Cerebellar nuclear complex (tissue), 1 donor: ENCODE measurements at places on chromosomes 5 and 9.

GRCh38 chr5:127588368-127588767, 60.5 kb upstream of the CTXN3 start:
- no peak for DNase-seq

- DNase-seq = no peak
Measured at GRCh38 chr9:89777544-89777943, 172.7 kb downstream of the GADD45G start.

GRCh38 chr5:157080286-157080685, 21.4 kb upstream of the HAVCR1 start:
- DNase-seq = no peak

DNA sequence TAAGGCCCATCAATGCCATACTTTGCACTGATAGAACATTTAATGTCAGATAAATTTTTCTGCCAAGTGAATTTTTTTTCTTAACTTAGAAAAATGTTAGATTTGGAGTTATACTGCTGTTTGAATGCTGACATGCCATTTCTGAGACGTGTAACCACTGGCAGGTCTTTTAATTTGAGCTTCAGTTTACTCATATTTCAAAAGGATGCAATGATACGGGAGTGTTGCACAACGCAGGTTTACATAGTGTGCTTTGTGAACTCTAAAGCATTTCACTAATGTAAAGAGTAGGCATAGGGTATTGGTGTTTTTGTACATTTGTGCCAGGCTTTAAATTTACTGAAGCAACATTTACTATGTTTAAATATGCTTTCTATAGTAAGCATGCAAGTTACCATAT, 4.2 kb downstream of the ZBTB43 start:
- no peak for DNase-seq

GRCh38 chr5:150167908-150168307, 1.3 kb downstream of the CDX1 start:
- no peak for DNase-seq

GRCh38 chr5:19616701-19617215, 371.2 kb downstream of the CDH18 start:
- DNase-seq = no peak

- no peak for DNase-seq
Measured at GRCh38 chr9:98763986-98764745, 32.2 kb downstream of the ANKS6 start.

GRCh38 chr5:56176155-56176798, 56.9 kb downstream of the ANKRD55 start:
- DNase-seq = no peak

DNA sequence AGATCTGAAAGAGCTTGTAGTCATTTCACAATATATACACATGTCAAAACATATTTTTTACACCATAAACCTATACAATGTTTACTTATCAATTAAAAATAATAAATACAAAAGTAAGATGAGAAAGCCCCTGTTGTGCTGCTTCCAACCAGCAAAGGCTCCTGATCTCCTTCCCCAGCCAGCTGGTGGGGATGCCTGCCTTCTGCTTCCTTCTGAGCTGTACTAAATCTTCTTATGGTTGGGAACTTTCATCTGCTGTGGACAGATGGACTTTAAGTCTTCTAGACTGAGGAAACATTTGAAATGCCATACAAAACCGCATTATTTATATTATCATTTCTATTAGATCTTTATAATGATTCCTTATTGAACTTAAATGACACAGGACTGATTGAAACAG, 745.3 kb upstream of the CHD1 start:
- no peak for DNase-seq

DNA sequence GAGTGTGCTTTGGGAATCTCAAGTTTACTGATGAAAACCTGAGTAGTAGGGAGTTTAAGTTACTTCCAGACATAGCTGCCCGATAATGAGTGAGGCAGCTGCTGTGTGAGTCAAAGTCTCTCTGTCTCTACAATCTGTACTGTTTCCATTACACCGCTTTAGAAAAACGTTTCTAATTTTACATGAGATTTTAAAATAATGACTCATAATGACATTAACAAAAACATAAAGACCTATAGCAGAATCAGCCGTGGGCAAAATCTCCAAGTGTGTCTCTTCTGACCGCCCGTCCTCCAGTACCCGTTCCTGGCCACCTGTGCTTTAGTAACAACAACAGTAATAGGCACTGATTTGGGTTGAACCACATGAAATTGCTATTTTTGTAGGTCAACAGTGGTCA, 69.6 kb upstream of the PRRC1 start:
- DNase-seq = no peak

GRCh38 chr9:76257311-76257710, 136.9 kb downstream of the RFK start:
- no peak for DNase-seq

DNA sequence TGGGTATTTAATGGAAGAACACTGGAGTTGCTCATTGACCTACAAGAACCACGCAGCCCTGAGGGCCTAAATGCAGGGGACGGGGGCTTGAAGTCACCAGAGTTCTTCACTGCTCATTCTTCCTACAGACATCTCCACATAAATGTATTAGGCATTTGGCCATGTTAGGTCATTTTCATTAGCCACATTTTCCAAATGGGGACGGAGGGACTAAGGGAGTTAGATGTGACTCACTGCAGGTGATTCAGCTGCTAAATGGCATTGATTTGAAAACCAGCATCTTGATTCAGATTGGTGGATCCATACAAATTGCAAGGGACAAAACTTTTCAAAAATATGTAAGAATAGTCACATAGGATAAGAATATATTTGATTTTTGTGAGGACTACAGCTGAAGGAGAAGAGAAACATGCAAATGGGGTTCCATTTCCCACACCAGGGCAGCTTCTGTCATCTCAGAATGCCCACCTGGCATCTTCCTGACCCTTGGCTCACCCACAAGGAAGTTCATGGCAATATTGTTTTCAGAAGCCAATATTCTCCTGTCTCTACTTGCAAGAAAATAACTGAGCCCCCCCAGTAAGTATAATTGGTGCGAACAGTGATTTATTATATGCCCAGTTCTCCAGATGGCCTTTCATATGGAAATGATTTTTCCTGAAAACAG, 264.8 kb downstream of the DOCK8 start:
- DNase-seq = no peak

DNA sequence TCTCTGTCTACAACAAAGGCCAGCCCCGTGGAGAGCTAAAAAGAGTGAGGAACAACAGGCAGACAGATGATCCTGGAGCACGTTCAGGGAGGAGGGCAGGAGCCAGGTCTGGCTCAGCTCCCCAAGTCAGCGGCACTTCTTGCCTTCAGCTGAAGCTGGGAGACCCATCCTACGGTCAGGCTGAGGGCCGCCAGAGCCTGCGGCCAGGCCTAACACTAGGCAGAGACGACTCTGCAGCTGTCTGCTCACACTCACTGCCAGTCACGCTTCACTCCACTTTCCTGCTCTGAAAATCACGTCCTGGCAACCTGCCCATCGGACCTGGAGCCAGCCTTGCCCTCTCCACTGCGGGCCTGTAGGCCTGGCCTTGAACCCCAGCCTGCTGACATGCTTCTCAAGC, 160.9 kb upstream of the LHFPL2 start:
- no peak for DNase-seq

- DNase-seq = no peak
Measured at GRCh38 chr9:117718085-117718484, 13.9 kb downstream of the TLR4 start.

GRCh38 chr9:128026773-128027541, 40.2 kb downstream of the NAIF1 start:
- DNase-seq = no peak

DNA sequence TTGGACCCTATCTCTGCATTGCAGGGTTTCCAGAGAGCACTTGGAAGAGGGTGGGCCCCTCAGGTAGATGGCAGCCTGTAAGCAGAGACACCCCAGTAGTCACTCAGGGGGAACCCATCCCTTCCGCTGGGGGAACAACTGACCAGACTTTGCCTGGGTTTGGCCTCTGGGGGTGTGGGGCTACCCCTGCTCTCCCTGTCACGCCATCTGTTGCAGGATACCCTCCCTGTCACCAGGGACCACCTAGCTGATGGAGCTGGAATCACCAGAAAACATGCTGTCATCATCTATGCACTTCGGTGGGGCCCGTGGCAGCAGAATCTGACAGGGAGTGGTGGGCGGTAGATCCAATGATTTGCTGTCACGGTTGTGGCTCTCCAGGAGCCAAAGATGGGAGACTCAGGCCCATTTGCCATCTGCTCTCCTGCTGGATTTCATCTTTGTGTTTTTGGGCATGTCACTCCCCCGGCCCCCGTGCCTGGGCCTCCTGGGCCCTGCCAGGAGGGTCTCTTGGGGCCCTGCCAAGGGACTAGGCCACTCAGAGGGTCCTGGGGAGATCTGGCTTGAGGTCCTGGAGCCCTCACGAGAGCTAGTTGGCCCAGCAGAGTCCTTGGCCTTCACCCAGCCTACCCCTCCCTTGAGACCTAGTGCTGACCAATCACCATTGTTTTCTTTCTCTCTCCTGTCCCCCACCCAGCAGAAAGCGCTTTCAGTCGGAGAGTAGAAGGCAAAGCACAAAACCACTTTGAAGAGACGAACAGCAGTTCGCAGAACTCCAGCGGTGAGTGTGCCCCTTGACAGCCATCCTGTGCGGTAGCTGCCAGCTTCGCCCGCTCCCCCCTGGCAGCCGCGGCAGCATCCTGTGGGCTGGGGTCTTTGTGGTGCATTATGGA, 45.9 kb downstream of the AMBP start:
- no peak for DNase-seq

DNA sequence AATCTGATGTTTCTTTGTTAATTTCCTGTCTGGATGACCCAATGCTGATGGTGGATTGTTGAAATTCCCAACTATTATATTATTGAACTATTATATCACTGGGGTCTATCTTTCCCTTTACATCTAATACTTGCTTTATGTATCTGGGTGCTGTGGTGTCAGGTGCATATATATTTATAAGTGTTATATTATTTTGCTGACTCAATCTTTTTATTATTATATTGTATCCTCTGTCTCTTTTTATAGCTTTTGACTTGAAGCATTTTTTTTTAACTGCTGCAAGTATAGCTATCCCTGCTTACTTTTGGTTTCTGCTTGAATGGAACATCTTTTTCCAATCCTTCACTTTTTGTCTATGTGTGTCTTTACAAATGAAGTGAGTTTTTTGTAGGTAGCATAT, 255.9 kb downstream of the RAB3C start:
- no peak for DNase-seq

GRCh38 chr5:61827445-61827975, 478.5 kb upstream of the KIF2A start:
- DNase-seq = no peak

DNA sequence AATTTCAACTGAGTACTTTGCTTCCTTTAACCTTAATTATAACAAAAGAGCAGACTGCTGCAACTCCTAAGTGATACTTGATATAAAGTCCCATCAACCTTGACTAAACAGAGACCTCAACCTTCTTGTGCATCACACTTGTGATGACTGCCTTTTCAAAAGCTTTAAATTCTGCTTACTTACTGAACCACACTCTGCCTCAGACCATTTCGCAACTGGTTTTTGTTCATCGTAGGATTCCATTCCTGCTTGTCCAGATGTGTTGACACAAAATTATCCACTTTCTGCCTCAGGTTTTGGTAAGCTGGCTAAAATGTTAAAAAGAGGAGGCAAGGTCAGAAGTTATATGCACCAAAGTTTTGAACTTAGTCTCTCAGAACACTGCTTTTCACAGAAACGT, 3.5 kb downstream of the BOD1 start:
- DNase-seq = no peak

DNA sequence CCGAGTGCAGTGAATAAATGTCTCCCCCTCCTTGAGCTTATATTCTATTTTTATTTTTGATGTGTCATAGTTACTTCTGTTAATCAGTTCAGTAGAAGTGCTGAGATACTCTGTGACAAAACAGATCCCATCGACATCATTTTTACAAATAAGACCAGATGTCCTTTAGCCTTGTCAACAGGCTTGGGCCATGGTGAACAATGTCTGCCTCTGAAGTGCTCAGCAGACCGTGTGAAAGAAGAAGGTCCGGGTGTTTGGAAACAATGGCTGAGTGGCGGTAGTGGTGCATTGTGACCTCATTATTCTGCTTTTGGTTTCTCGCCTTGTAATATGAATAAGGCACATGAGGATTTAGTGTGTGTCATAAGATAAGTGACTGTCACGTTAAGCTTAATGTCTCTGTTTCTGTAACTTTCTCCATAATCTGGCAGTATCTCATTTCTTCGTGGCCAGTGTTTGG, 71.2 kb downstream of the SYK start:
- DNase-seq = no peak

DNA sequence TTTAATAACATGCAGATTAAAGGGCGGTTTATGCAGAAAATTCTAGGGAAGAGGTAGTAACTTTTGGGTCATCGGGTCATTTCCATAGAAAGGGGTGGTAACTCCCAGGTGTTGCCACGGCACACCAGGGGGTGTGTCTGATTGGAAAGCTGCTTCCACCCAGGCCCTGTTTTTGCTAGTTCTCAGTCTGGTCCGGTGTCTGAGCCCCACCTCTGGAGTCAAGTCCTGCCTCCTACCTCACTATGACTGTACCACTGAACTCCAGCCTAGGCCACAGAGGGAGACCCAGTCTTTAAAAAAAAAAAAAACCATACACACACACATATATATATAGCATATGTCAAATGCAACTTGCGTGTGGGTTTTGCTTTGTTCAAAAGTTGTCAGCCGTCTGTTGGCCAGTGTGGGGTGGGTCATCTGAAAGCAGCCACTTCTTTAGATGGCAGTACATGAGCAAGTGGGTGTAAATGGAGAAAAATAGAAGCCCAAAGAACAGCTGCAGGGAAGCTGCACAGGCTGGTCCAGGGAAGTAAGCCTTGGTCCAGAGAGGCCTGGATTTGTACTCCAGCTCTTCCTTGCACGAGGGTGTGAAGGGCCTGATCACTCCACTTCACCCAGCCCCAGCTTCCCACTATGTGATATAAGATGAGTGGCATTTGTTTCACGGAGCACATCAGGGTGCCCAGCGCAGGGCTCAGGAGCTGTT, 110.7 kb upstream of the SPRY4 start:
- no peak for DNase-seq

GRCh38 chr5:40577718-40578117, 102.0 kb upstream of the PTGER4 start:
- DNase-seq = no peak

GRCh38 chr9:21585756-21586752, 103.9 kb upstream of the IFNE start:
- no peak for DNase-seq

DNA sequence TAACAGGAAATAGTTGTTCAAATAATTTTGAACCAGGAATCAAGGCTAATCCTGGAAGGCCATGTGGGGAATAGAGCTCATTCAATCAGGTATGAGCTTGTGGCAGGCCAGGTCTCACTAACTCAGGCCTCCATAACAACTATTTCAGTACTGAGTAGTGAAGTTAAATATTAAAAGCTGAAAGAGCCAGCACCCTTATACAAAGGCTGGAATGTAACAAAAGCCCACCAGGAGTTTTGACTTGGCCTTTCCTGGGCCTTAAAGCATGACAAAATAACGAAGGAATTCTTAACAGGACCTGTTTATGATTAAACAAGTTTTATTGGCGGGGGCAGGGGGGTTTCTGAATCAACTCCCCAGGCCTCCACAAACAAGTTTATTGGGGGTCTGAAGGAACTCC, 1146.7 kb downstream of the CDH9 start:
- no peak for DNase-seq

GRCh38 chr5:43316421-43316820, 3.2 kb upstream of the HMGCS1 start:
- DNase-seq = no peak
